ENCODE measurements at places on chromosomes 12 and 14.
A peak's percentile ranks its signal among the peaks of the same experiment; 100 is the strongest.

GRCh38 chr14:61471297-61472005 is 150.1 kb downstream of the PRKCH start:
- DNase-seq, result no peak

DNA sequence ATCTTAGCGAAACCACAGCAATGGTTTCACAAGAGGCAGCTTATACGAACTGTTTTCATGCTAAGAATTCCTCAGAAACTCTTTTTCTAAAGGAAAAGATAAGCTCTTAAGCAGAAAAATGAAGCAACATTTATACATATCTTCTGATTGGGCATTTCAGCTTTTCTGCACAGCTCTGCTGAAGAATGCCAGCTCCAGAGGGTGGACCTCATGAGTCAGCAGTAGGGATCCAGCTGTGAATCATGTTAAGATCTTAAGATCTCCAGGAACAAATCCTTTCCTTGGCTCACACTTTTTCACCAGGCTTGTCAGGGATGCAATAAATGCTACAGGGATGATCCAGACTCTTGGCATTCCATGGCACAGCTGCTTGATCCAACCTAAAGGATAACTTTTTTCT is 477.1 kb upstream of the CCDC196 start:
- no peak for DNase-seq

GRCh38 chr14:101286271-101287018 is 274.9 kb upstream of the DIO3 start:
- no peak for DNase-seq

DNA sequence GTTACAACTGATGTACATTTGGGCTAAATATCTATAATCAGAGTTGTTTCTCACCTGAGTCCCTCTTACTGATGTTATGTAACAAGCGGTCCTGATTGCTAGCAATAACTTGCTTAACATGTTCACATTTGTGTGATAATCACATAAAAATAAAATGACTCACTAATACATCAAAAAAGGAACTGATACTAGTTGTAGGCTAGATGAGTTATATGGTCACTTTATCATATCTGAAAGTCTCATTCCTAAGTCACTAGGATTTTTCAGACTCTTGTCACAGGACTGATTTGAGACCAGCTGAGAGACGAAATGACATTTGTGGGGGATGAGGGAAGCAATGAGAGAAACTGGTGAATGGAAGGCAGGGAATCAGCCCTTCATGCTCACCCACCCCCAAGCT is 34.3 kb downstream of the NKX2-1 start:
- DNase-seq, result no peak

GRCh38 chr14:36726128-36726527 is 64.5 kb downstream of the PAX9 start:
- no peak for DNase-seq

- no peak for DNase-seq
These were observed 21.0 kb downstream of the ALX1 start for GRCh38 chr12:85301051-85301450.

- no peak for DNase-seq
These were observed 462.9 kb upstream of the PRICKLE1 start for GRCh38 chr12:43052441-43052840.

DNA sequence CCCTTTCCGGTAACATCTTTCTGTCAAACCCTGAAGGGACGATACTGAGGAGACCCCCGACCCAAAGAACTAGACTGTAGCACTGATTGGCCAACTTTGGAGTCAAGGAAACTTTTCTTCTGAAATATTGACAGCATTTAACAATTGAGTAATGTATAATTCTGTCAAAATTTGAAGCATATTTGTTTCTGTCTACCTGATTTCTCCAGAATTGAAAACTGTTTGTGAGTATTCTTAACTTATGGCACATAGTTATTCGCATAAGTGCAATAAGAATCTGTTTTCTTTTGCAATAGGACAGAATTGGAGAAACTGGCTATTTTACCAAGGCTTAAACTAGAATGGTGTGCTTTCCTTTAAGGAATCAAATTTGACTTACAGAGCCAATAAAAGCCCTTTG is 267.1 kb upstream of the FOXN3 start:
- no peak for DNase-seq

GRCh38 chr12:1695886-1696670 is 5.2 kb downstream of the ADIPOR2 start:
- DNase-seq, result no peak

- DNase-seq, result no peak
These were observed 366.5 kb upstream of the OR4E1 start for GRCh38 chr14:22039938-22040780.

GRCh38 chr12:78494911-78495310 is 369.7 kb upstream of the SYT1 start:
- no peak for DNase-seq

GRCh38 chr14:25298238-25298637 is 248.3 kb upstream of the STXBP6 start:
- DNase-seq, result no peak

- DNase-seq, result no peak
These were observed 121.1 kb downstream of the PRMT8 start for GRCh38 chr12:3611860-3612703.

GRCh38 chr12:43277651-43278540 is 274.1 kb downstream of the ADAMTS20 start:
- no peak for DNase-seq

GRCh38 chr12:95282266-95282665 is 64.7 kb downstream of the VEZT start:
- DNase-seq, result no peak

DNA sequence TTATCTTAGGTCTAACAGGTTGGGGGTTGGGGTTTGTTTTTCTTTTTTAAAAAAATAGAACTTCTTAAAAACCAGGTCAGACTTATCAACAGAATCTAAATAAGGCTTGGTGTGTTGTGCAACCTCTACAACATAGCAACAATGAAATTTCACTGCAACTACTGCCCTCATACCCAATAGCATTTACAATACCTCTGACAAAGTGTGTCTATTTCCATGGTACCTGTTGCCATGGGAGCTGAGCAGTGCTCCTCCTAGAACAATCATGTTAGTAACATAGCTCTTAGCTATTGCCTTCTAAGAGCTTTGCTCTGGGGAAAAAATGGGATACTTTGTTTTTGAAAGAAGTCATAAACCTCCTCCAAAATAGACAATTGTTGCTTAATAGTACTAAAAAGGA is 103.3 kb upstream of the CCDC175 start:
- DNase-seq, result no peak

DNA sequence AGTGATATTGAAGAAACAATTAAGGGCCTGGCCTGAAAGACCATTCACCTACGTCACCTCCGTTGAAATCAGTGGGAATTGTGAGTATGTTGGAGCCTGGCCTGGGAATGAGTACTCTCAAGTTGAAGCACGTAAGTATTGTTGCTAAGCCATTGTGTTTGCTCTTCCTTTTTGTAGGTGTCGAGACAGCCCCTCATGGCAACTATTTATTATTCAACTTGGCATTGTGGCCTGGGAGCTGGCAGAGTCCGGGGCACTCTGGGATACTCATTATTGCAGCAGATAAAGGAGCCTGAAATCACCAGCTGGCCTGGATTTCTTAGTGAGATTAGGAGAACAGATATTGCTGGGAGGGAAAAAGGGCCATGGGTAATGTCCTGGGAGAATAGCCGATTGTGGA is 147.4 kb downstream of the C12orf75 start:
- no peak for DNase-seq

DNA sequence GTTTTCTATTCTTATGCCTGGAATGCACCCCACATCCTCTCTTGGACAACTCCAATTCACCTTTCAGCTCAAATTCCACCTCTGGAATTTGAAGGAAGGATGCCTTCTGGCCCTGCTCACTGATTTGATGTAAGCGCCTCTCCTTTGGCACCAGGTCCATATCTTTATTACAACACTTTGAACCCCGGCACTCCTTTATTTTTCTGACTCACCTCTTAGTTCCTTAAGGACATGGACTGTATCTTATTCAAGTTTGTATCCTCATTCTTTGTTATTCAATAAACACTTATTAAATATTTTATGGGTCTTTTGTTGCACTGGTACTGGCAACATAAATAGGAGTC is 3.1 kb downstream of the GALC start:
- no peak for DNase-seq

DNA sequence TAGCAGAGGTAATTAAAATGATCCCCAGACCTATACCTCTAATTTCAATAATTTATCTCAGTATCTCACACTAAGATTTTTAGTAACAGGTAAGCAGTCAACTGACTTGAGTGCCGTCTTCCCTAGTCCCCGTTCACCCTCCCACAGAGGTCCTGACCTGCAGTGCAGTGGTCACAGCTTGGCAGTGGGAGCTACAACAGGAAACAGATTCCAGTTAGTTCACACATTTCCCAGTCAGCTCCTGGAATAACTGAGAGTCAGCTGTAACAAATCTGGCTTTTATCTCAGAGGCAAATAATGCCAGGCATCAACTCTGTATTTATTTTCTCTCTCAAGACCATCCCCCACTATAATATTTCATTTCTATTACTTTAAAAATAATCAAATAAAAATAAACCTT is 308.2 kb downstream of the ATP23 start:
- no peak for DNase-seq

- DNase-seq, result no peak
These were observed 51.5 kb upstream of the RNU6-7 start for GRCh38 chr14:32150392-32150791.

DNA sequence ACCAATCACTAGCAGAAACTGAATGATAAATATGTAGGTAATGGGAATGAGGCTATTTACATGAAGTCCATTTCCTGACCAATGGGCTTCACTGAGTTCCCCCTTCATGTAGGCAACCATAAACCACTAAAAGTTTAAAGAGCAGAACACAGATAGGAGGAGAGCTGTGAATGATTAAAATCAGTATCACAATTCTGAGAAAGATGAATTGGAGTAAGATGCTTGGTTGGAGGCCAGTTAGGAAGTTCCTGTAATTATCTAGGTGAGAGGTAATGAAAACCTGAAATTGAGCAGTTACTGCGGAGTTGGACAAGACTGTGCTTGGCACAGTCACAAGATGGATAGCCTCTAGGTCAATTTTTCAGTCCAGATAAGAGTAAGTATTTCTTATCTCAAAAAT is 56.6 kb downstream of the GALNT4 start:
- no peak for DNase-seq

- DNase-seq, result no peak
These were observed 175.5 kb downstream of the TMTC2 start for GRCh38 chr12:82862069-82862841.

GRCh38 chr12:109925185-109925840 is 25.2 kb downstream of the TCHP start:
- peak; percentile 54 for DNase-seq

- no peak for DNase-seq
These were observed 3.2 kb downstream of the PPP1R1A start for GRCh38 chr12:54585243-54585642.

DNA sequence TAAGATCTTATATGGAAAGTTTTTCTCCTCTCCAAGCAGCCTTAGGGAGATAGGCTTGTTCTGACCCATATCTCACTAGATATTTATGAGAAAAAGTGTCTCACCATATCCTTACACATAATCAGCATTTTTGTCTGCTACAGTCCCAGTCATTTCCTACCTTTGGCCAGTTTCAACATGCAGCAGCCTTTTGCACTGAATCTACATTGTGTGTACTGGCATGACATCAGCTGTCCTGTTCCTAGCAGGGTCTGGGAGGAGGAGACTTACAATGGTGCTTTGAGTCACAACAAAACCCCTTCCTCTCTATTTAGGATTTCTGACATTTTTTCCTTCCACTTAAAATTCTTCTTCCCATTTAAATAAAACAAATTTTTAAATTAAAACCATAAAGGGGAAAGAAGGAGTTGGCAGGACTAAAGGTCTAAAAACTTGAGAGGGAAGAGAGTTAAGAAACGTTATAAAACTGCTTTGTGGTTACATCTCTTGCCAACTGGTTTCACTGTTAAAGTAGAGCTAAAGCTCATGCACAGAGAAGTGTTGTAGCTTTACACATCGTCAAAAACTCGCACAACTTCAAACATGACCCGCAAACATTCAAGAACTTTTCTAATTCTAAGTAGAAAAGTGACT is 53.3 kb upstream of the CERS5 start:
- DNase-seq, result no peak

- DNase-seq, result no peak
These were observed 47.9 kb downstream of the GALC start for GRCh38 chr14:87944987-87945604.

DNA sequence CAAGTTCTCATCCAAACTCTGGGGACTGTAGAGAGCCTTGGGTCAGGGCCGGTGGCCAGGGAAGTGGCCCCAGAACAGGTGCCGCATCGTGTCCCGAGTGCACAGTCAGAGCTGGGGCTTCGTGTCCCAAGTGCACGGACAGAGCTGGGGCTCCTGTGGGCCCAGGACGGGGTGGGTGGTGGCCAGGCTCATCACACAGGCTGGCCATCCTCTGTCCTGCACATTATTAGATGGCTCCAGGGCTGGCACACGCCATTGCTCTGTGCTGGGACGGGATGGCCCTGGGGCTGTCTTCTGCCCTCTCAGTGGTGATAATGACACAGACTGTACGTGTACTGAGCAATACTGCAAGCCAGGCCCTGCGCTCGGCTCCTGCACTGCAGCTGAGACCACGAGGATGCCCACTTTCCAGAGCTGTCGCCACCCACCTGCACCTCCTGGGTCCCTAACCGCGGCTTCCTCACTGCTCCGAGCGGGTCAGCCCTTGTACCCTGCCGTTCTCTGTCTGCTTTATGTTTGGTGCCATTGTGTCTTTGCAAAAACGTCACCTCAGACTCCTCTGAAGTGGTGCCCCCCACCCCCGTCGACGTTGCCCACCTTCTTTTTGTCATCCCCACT is 1.9 kb downstream of the FBRSL1 start:
- no peak for DNase-seq

DNA sequence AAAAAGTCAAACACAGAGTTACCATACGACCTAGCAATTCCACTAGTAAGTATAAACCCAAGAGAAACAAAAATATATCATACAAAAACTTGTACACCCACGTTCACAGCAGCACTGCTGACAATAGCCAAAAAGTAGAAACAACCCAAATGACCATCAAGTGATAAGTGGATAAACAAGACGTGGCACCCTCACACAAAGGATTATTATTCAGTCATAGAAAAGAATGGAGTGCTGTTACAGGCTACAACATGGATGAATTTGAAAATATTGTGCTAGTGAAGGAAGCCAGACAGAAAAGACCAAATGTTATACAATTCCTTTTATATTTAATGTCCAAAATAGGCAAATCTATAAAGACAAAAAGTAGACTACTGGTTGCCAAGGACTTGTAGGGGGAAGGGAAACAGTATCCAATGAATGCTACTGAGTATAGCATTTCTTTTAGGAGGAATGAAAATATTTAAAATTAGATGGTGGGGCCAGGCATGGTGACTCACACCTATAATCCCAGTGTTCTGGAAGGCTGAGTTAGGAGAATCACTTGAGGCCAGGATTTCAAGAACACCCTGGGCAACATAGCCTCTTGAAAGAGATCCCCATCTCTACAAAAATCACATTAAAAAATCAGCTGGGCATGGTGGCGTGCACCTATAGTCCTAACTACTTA is 41.9 kb downstream of the SPTLC2 start:
- no peak for DNase-seq

GRCh38 chr14:52265253-52265652 is 2.2 kb upstream of the PTGDR start:
- no peak for DNase-seq

- DNase-seq, result no peak
These were observed 148.0 kb downstream of the ANO6 start for GRCh38 chr12:45363903-45364302.

Data from right kidney (tissue), 9 donors.